ENCODE measurements at places on chromosomes 5 and 9.

DNA sequence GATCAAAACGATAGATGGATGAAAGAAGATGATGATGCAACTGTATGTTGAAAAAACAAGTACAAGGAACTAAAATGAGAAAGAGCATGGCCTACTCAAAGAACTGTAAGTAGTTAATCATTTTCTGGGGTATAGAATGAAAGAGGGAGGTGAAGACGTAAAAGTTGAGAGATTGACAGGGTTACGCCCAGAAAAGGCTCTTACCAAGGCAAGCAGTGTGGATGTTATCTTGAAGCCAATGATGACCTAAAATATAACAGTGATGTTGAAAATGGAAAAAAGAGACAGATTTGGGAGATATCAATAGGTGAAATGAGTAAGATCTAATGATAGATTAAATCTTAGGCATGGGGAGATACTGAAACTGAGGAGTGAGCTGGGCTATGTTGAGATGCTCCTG is 80.4 kb upstream of the GNAQ start:
- DNase-seq = no peak

DNA sequence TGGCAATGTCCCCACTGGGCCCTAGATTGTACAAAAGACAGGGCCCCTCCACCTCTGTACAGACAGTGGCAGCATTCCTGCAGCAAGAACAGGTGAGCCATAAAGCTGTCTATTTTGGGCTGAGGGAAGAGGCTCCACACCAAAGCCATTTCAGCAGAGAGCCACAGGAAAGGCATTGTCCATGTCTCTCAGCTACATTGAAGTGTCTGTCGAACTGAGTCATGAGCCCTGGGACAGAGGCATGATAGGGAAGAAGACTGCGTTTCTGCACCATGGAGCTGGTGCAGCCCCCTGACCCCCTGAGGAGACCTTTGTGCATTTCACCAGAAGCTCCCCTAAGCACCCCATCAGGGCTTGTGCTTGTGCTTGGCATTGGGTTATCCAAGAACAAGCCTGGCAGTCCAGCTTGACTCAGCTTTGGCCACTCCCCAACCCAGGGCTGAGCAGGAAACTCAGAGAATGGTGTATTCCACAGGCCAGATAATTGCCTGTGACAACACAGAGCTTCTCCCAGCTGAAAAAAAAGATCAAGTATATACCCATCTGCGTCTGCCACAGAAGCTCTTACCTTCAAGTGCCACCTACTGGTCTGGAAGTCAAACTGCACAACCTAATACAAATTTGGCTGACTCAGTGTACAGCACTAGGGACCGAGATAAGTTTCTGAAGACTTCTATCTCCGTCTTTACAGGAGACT is 5.9 kb upstream of the FRMD3 start:
- peak; percentile 36 for DNase-seq

DNA sequence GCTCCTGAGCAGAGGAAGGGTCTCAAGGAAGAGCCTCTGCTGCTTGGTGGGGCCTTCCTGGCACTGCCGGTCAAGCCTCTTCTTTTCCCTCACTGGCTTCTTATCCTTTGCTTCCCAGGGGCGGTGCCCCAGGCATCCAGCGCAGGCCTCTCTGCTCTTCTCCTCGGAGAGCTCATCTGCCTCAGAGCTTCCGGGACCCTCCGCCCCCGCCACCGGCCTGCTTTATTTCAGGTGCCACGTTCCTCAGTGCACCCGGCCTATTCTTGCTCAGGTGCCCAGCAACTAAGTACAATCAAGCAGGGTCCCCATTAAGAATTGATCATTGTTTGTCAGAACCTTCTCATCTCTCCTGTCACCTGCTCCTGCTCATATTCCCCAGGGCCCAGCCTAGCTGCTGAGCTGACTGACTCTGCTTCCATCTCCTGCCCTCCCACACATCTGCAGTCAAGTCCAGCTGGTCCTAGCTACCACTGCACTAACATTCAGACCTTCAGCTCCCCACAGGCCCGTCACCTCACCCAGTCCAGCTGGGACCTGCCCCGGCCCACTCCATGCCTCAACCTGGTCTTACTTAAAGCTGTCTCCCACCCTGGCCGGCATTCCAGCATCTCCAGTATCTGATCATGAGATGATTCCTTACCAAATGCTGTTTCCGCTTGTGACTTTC is 114.3 kb upstream of the BOD1 start:
- no peak for DNase-seq

DNA sequence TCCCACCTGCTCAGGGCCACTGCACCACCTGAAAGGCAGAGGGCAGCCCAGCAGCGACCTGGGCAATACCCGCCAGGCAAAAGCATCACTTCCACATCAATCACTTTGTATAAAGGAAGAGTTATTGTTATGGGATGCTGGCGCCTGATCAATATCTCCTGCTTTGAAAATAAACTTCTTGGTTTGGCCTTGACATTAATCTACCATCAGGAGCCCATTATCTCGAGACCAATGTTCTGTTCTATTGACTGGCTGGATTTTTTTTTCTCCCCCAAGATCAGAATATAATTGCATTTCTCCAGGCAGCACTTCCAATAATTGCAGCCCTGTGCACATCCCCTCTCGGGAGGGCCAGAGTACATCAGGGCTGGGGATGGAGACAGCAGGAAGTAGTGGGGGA is 44.4 kb upstream of the SAP30L start:
- no peak for DNase-seq

- DNase-seq = no peak
Measured at GRCh38 chr5:98904780-98905179, 24.0 kb downstream of the CHD1 start.

- DNase-seq = no peak
Measured at GRCh38 chr9:22159586-22159985, 150.5 kb upstream of the CDKN2B start.

DNA sequence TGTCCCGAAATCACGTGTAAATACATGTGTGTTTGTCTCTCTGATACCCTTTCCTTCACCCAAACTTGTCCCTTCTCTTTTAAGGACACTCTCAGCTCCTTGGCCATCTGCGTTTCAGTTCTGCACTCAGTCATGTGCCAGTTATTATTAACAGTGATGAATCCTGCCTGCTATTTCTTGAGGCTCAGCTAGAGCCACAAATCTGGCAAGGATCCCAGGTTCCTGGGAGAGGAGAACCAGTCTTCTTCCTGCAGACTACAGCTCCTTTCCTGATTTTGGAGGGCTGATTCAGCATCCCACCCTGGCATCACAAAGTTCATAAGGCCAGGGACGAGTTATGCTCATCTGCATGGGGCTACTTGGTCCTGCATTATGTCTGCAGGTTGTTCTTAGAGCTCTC is 5.6 kb downstream of the MAMDC2 start:
- peak; percentile 88 for DNase-seq

DNA sequence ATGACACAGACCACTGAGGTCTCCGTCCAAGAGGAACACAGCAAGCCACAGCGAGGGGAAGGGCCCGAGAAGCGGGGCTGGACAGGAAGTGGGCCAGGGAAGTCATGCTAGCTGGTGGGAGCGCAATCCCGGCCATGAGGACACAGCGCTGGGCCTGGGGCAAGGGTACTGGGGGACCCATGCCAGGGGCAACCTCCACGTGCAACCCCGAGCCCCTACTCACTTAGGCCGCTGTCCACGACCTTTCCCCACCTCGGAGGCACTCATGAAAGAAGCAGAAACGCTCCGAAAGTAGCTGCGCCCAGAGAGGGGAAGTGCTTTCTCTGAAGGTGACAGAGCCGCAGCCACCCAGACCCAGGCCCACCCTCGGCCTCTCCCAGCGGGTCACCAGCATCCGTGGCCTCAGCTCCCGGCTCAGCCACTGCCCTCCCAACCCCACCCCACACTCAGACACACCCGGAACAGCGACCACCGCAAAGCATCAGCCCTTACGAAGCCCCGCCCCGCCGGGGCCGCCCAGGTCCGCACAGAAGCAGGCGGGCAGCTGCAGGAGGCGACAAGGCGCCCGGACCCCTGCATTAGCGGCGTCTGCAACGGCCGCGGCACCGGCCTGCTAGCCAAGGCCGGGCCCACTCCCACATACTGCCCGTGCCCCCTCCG is 782 bp downstream of the BICD2 start:
- peak; percentile 42 for DNase-seq

GRCh38 chr5:139745800-139746690 is 49.6 kb upstream of the PSD2 start:
- peak; percentile 65 for DNase-seq

DNA sequence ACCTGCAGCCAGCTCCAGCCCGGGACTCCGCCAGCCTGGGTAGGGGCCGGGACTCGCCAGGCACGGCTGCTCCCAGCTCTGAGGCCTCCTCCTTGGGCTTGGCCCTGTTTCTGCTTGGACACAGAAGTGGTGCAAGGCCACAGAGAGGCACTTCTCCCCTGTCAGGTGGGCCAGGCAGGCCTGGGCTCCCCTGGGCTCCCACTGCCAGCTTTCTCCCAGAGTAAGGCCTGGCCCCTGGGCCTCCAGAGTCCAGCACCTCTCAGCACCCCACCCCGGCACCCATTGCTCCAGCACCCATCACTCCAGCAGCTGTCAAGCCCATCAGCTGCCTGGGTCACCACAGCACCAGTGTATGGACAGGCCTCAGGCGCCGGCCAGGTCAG is 71.1 kb upstream of the LRRTM2 start:
- no peak for DNase-seq

DNA sequence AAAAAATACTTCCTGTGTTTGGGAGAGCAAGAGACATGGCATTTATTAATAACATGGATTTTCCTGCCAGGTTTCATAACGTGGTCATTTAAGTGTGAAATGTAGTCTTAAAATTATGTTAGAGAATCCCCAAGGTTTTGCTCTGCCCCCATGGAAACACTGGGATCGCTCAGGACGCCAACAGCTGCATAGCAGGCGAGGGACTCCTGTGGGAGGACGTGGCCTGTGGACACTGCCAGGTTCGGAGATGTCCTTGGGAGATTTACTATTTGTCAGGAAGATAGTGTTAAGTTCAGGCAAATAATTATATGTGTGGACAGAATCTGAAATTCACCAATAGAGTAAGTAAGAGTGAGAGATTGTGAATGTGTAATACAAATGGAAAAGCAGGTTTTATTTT is 977 bp downstream of the BTNL9 start:
- DNase-seq = no peak

DNA sequence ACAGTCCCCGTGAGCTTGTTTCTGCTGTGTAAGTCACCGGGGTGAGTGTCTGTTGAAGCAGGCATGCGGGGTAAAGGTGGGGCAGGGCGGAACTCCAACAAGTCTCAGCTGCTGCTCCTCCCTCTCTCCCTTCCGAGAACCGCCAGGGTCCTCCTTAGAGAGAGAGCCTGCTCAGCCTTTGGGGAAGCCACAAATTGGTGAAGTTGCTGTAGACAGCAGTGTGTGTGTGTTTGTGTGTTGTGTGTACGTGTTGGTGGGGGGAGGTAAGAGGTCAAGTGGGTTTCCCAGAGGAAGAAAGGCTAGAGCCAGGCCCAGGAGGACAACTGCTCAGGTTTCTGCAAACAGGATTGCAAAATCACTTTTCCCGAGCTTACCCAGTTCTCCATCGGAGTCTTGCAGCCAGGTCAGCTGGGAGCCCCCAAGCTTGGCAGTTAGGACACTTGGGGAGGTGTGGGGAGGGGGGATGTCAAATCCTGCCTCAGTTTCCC is 38.9 kb upstream of the DAB2IP start:
- no peak for DNase-seq

- DNase-seq = no peak
Measured at GRCh38 chr9:109990541-109990940, 210.5 kb downstream of the PALM2AKAP2 start.

GRCh38 chr5:98454407-98454806 is 319.1 kb upstream of the RGMB start:
- DNase-seq = no peak
